Daoy (cell line): ENCODE measurements at places on chromosomes 16 and 17. TPM values are rescaled to one million over a fixed set of nuclear protein-coding genes. Genes with fewer than 3 reads are reported as not detected.

GRCh38 chr17:11990363-11990983 lies 6.8 kb downstream of the ZNF18 start:
- DNase-seq, result no peak

DNA sequence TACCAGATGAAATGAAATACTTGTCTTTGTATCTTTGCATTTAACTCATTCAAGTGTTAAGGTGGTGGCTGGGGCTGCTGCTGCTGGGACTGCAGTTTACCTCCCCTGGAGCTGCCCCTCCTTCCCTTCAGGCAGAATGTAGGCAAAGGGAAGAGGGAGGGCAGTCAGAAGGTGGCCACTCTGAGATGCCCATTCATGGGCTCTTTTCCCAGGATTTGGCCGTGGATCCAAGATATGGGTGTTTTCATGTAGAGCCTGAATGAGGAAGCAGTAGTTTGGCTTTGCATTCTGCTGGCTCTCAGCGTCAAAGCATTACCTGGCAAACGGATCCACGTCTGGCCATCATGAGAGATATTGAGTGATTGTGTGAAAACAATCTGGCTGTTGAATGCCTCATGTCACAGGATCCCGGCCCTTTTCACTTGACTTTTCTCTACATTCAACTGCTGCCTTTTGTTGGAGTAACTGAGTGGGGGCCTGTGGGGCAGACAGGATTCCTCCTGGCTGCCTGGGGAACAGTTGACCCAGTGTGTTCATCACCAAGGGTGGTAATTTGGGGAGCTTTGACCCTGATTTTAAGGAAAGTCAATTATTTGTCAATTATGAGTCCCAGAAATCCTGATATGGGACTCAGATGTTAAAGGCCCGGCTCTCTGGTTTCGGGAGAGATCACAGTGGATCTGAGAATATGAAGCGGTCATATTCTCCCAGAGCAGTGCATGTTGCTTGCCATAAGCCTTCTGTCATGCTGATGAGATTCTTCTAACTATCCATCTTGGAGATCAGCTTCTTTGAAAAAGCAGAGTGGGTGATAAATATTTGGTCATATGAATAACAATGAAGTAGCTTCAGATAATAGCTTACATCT lies 236.8 kb downstream of the IRX3 start:
- no peak for DNase-seq

Gene SLC13A2
- total RNA-seq, result not detected in 2 replicates

Gene IL34
- total RNA-seq, result 0.54 and 2.7 TPM in 2 replicates

GRCh38 chr17:17146786-17147406 lies 59.2 kb downstream of the PLD6 start:
- DNase-seq, result no peak

DNA sequence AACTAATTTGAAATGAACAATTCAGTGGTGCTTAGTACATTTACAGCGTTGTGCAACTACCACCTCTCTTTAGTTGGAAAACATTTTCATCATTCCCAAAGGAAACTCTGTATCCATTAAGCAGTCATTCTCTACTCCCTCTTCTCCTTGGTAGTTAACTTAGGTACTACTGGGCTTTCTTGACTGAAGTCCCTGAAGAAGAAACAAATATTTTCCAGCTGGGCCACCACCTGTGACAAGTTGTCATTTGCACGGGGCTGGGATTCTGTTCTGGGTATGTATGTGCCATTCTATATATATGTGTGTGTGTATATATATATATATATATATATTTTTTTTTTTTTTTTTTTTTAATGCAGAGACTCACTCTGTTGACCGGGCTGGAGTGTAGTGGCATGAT lies 15.4 kb upstream of the RMI2 start:
- DNase-seq, result no peak

GRCh38 chr17:40068917-40069750 lies 6.4 kb downstream of the THRA start:
- DNase-seq, result peak; percentile 71

Gene TNFRSF12A
- 307 and 390 TPM in 2 replicates for total RNA-seq

Gene TRIM72
- not detected in 2 replicates for total RNA-seq

- DNase-seq, result no peak
Observed at GRCh38 chr17:80431246-80432195, 16.6 kb downstream of the ENDOV start.

Gene CRISPLD2
- 21.6 and 25.7 TPM in 2 replicates for total RNA-seq

GRCh38 chr16:17273142-17273561 lies 197.6 kb downstream of the XYLT1 start:
- DNase-seq, result peak; percentile 79

Gene PIK3R6
- total RNA-seq, result not detected in 2 replicates

GRCh38 chr17:44473367-44473766 lies 29.8 kb downstream of the GPATCH8 start:
- DNase-seq, result no peak

Gene MYH10
- 28.4 and 32.9 TPM in 2 replicates for total RNA-seq

GRCh38 chr16:88784074-88784855 lies 755 bp downstream of the PIEZO1 start:
- DNase-seq, result peak; percentile 82

Gene CUEDC1
- total RNA-seq, result 5.0 and 7.0 TPM in 2 replicates

Gene TMEM238L
- not detected in 2 replicates for total RNA-seq

DNA sequence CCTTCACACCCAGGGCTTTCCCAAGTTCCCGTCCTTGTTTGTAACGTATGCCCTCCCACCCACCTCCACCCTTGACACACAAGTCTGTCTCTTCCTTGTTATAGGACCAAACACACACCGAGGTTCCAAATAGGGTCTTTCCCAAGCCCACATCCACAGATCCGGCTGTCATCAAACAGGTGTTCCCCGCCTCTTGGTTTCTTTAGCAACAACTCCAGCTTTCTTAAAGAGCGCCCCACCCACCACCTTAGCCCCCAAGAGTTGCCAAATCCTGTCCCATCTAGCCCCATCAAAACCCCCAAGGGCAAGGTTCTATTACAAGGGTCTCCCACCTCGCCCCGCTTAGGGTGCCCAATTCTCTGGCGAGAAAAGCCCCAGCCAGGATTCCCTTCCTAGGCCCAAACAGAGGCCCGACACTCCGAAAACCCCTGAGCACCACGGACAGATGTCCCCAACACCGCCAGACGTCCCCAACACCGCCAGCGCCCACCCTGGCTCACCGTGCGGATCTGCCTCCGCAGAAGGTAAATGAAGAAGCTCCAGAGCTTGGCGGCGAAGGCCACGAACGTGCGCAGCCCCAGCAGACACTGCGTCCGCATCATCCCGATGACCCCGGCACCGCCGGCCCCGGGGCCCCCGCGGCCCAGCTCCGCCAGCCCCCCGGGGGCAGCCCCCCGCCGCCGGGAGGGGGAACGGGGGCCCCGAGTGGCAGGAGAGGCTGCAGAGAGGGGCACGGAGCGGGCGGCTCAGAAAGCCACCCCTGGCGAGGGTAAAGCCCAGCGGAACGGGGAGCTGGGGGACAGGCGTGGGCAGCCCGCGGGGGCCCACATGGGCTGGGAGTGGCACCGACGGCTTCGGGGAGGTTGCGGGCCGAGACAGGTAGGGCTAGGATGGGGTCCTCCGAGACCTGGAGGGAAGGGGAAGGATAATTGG lies 573 bp downstream of the CTDNEP1 start:
- DNase-seq, result no peak

- peak; percentile 6 for DNase-seq
Observed at GRCh38 chr17:3475812-3476610, at the start of gene ASPA. ASPA (plus strand) TSS chr17:3475997; CDS start chr17:3476160, 163 bp downstream.

DNA sequence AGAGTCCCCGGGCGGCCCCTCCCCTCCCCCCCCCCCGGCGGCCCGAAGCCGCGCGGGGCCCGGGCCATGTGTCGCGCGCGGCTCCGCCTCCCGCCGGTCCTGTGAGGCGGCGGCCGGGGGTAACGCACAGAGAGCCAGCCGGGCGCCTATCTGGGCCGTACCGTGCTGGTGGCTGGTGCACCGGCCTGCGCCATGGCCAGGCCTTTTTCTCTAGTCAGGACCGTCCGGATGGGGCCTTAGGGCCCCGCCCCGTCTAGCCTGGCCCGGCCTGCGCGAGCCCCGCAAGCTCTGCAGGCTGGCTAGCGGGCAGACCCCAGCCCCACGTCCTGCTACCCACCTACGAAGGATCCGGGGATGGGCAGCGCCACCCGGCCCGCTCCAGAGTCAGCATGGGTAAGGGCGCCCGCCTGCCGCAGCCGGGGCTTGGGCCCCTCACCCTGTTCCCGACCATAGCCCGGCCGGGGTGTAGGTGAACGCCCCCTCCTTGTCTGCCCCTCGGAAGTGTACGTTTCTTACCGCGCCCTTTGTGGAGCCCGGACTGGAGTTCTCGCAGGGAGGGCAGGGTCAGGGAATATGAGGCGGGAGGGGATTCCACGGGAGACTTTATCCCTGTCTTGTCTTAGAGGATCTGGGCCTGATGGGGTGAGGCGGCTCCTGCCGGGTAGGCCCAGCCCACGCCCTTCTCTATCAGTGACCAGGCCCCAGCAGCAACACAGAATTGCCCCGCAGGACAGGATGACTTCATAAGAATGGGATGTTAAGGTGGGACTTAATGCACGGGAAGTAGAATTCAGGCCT lies at the start of gene CENPT:
Gene CENPT, minus strand, starts transcription at position 630 of the 798 bp plus-strand sequence. CDS start 13,834 bp downstream, outside the sequence.
- peak; percentile 69 for DNase-seq

Gene RSPRY1
- total RNA-seq, result 30.3 and 32.2 TPM in 2 replicates

GRCh38 chr17:19718613-19719354 lies 2.4 kb upstream of the SLC47A2 start:
- DNase-seq, result peak; percentile 29
